ENCODE measurements at places on chromosomes 2 and 18. TPM values are rescaled to one million over a fixed set of nuclear protein-coding genes. Genes with fewer than 3 reads are reported as not detected.

FARP2 gene
- 7.4 TPM for polyA plus RNA-seq

GRCh38 chr2:200708943-200709342 lies 102.8 kb upstream of the BZW1 start:
- peaks cover 8% of the 10 kb centered on the region for H3K4me1 ChIP-seq
- H3K4me3 ChIP-seq: no peak overlapping the region
- no peak overlapping the region for H3K27ac ChIP-seq
- no peaks in the 10 kb centered on the region for H3K36me3 ChIP-seq
- DNase-seq: no peak

DNA sequence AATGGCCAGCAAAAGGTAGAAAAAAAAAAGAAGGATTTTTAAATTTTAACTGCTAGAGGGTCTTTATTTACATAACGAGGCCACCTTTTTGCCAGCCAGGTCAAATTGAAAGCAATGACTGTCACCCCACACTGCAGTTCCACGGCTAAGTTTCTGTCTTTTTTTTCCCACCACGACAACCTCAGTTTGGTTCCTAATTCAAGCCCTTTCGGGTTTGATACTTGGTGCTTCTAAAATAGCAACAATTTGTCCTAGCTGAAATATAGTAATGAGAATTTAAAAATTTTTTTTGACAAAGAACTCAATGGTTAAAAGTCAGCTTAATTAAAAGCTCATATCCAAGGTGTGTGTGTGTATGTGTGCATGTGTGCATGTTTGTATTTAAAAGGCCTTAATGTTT lies 16.4 kb upstream of the NMS start:
- no peaks in the 10 kb centered on the region for H3K36me3 ChIP-seq
- no peaks in the 10 kb centered on the region for H3K27me3 ChIP-seq
- H3K4me3 ChIP-seq: no peak overlapping the region
- DNase-seq: no peak
- no peaks in the 10 kb centered on the region for H3K4me1 ChIP-seq

DNA sequence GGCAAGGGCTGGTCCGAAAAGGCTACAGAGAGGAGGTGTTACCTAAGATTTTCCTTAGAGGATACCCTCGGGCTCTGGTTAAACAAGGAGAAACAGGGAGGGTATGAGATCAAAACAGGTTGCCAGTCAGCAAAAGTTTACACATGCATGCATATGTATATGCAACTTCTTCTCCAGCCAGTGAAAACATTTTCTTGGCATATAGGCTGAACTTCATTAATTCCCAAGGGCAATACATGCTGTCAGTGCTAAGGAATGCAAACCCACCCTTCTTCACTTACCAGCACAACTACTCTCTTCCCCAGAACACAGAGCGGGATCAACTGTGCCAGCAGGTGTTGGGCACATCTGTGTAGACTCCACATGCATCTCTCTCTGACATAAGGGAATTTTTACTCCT lies 176.0 kb downstream of the GFPT1 start:
- peaks cover 4% of the 10 kb centered on the region for H3K27me3 ChIP-seq
- H3K27ac ChIP-seq: no peak overlapping the region
- DNase-seq: no peak
- no peaks in the 10 kb centered on the region for H3K36me3 ChIP-seq

GRCh38 chr2:233556881-233557736 lies 9.5 kb downstream of the USP40 start:
- no peaks in the 10 kb centered on the region for H3K27me3 ChIP-seq
- no peaks in the 10 kb centered on the region for H3K4me1 ChIP-seq
- no peak overlapping the region for H3K4me3 ChIP-seq
- no peak for DNase-seq

DNA sequence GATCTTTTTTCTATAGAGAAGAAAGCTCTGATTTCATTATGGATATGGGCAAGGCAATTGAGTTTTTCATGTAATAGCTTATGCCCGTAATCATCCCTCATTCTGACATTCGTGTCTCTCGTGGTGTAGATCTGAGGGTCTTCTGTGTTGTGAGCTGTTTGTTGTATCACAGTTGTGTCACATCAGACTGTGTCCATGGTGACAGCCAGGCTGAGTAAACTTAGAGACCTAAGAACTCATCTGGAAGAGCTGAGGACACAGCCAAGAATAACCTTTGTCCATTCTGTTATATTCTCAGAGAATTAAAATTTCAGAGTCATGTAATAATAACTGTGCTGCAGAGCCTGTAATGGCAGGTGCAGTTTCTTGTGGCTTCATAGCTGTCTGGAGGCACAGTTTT lies 116.5 kb downstream of the ATP9B start:
- no peak overlapping the region for H3K27ac ChIP-seq
- H3K4me3 ChIP-seq: no peak overlapping the region
- H3K27me3 ChIP-seq: no peaks in the 10 kb centered on the region
- peaks cover 15% of the 10 kb centered on the region for H3K36me3 ChIP-seq
- no peak for DNase-seq

All from CD4-positive, CD25-positive, alpha-beta regulatory T cell (primary cell).